ENCODE measurements at places on chromosomes 6 and 20. TPM values are rescaled to one million over a fixed set of nuclear protein-coding genes. Genes with fewer than 3 reads are reported as not detected.

GNAS-AS1 gene
- not detected for total RNA-seq

CCND3 gene
- total RNA-seq, result 30.7 TPM

PHACTR2 gene
- 208 TPM for total RNA-seq

WFDC5 gene
- total RNA-seq, result not detected

TRAPPC3L gene
- 0.11 TPM for total RNA-seq

CGAS gene
- total RNA-seq, result 0.98 TPM

PAX1 gene
- not detected for total RNA-seq

FANCE gene
- total RNA-seq, result 13.3 TPM

WFDC12 gene
- total RNA-seq, result not detected

ELOVL2 gene
- total RNA-seq, result not detected

IL17A gene
- not detected for total RNA-seq

ADGRB3 gene
- total RNA-seq, result not detected

COX4I2 gene
- total RNA-seq, result not detected

ACTL10 gene
- total RNA-seq, result 0.95 TPM

LY6G5B gene
- total RNA-seq, result 1.9 TPM

CABLES2 gene
- 0.43 TPM for total RNA-seq

INSM1 gene
- not detected for total RNA-seq

DPM1 gene
- 54.9 TPM for total RNA-seq

PPT2 gene
- 75.2 TPM for total RNA-seq

OR2B6 gene
- total RNA-seq, result not detected

MICB gene
- total RNA-seq, result 7.5 TPM

ANKS1A gene
- 15.6 TPM for total RNA-seq

CD24 gene
- total RNA-seq, result 0.09 TPM

ZBTB46 gene
- total RNA-seq, result 87.3 TPM

UNC5CL gene
- total RNA-seq, result 0.09 TPM

WFDC2 gene
- not detected for total RNA-seq

GRM1 gene
- total RNA-seq, result 0.09 TPM

RAB44 gene
- not detected for total RNA-seq

ENPP1 gene
- 0.43 TPM for total RNA-seq

BPIFB2 gene
- not detected for total RNA-seq

EFCAB8 gene
- total RNA-seq, result under 0.01 TPM

SPTLC3 gene
- total RNA-seq, result 0.22 TPM

CRISP3 gene
- not detected for total RNA-seq

BIRC7 gene
- total RNA-seq, result not detected

RWDD1 gene
- 23.4 TPM for total RNA-seq

DYNLT2 gene
- total RNA-seq, result 0.86 TPM

BPHL gene
- total RNA-seq, result 9.3 TPM

PPP1R16B gene
- 183 TPM for total RNA-seq

CYP39A1 gene
- total RNA-seq, result 0.22 TPM

TINAG gene
- total RNA-seq, result not detected

FNDC11 gene
- total RNA-seq, result 1.2 TPM

BCAS1 gene
- total RNA-seq, result not detected

CNR1 gene
- total RNA-seq, result not detected

MYB gene
- not detected for total RNA-seq

REV3L gene
- total RNA-seq, result 28.4 TPM

PRDM13 gene
- total RNA-seq, result not detected

RIPOR3 gene
- not detected for total RNA-seq

SAPCD1 gene
- total RNA-seq, result 8.0 TPM

TSPYL1 gene
- 78.5 TPM for total RNA-seq

BHLHE23 gene
- not detected for total RNA-seq
